ENCODE measurements at places on chromosomes 5 and 9. TPM values are rescaled to one million over a fixed set of nuclear protein-coding genes. Genes with fewer than 3 reads are reported as not detected.

The KIF4B gene
- total RNA-seq: not detected

The HAVCR2 gene
- 0.72 TPM for total RNA-seq

The GABRA1 gene
- not detected for total RNA-seq

The LECT2 gene
- total RNA-seq: not detected

The OR1B1 gene
- not detected for total RNA-seq

Data from osteoblast (primary cell).